HAP-1 (cell line): ENCODE measurements at places on chromosomes 7 and 10.

GRCh38 chr10:115972426-115972825, 300.6 kb downstream of the GFRA1 start:
- DNase-seq, result no peak

DNA sequence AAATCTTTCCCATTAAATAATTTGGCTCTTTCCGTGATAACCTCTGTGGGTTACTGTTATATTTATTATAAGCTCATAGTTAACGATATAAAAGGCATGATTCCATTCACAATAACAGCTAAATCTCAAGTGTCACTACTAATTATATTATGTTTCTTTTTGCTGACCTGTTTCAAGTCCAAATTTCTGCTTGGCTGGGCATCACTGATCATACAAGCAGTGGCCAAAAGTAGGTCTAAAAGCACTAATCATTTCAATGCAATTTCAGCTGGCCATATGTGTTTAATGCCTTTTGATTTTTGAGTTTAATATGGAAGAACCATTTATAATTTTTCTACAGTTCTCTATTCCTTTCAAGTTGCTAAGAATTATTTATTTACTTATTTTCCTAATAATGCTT, 110.7 kb downstream of the SEMA3A start:
- DNase-seq, result no peak

DNA sequence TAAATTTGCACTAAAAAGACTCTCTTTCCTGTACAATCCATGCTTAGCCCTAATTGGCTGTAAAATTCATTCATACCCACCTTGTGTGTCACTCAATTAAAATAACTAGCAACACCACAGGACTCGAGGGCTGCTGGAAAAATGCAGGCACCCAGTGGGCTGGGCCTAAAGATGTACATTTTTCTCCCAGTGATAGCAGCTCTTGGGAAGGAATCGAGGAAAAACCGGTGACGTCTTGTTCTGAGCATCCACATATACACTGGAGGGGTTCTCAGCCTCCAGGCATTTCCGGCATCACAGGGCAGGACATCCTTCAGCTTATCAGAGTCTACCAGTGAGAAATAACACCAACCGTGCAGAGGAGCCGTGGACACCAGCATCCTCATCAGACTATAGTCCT, 85.8 kb upstream of the PITRM1 start:
- no peak for DNase-seq

- DNase-seq, result no peak
These were observed 10.1 kb upstream of the CUZD1 start for GRCh38 chr10:122855745-122856144.

- no peak for DNase-seq
These were observed 9.3 kb upstream of the UNCX start for GRCh38 chr7:1223196-1223981.

- DNase-seq, result no peak
These were observed 14.4 kb upstream of the MYL7 start for GRCh38 chr7:44155191-44156185.

- no peak for DNase-seq
These were observed 129.8 kb upstream of the RSU1 start for GRCh38 chr10:16947069-16947468.

GRCh38 chr10:5606864-5607263, 59.5 kb downstream of the ASB13 start:
- DNase-seq, result no peak

GRCh38 chr7:106778656-106779250, 86.3 kb upstream of the PIK3CG start:
- no peak for DNase-seq

GRCh38 chr7:101644879-101645278, 15.8 kb upstream of the MYL10 start:
- no peak for DNase-seq

DNA sequence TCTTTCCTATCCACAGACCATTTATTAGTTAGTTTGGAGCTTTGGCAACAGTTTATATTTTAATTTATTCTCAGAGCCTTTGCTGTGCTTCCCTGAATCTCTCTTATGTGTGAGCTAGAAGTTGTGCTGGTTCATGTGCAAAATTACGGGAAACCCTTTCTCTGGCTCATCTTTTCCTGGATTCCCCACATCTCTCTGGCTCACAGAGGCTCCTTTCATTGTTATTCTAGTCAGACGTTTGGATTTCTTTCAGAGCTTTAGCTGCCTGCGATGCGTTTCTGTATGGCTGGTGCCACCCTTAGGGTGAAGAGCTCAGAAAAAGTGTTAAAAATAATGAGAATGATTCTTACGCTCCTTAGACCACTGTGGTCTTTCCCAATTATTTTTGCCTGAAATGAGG, 53.3 kb downstream of the TPST1 start:
- DNase-seq, result peak; percentile 26

GRCh38 chr10:42934351-42934811, 142.5 kb upstream of the RET start:
- DNase-seq, result no peak

DNA sequence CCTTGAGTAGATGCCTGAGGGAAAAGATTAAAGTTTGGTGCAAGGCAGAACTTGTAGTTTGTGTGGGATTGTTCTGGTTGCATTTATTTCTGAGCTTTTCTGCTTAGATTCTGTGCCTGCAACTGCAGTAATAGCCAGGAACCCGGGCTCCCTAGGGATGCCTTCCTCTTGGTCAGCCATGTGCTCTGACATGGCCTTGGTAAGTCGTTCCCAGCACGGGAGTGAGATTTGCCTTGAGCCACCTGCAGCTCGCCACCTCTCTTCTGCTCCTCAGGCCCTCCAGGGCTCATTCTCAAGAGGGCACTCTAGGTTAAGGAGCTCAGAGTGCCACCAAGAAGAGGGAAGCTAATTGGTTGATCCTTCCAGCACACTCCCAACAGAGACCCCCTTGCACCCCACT, 350.6 kb upstream of the MKI67 start:
- no peak for DNase-seq

GRCh38 chr7:15947754-15948153, 261.3 kb upstream of the MEOX2 start:
- DNase-seq, result no peak

- no peak for DNase-seq
These were observed 283.7 kb upstream of the SMIM30 start for GRCh38 chr7:113402005-113402404.

DNA sequence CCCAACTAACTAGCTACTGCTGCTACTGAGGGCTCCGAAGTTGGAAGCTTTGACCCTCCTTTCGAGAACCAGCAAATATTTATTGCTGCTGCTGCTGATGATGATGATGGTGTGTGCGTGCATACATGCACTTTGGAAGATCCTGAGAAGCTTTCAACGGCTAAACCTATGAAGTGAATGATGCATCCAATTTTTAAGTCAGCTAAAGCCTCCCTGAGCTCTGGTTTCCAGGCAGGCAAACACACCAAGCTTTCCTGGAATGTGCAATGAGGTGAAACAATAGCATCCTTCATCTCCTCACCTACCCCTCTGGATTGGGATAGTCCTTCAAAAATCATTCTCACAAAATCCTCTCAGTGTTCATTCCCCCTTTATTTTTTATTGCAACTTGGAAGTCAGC, 13.9 kb downstream of the MACC1 start:
- no peak for DNase-seq

- DNase-seq, result no peak
These were observed 72.6 kb downstream of the COBL start for GRCh38 chr7:51244053-51244452.

- no peak for DNase-seq
These were observed 158.2 kb downstream of the SPAG6 start for GRCh38 chr10:22503315-22504088.

DNA sequence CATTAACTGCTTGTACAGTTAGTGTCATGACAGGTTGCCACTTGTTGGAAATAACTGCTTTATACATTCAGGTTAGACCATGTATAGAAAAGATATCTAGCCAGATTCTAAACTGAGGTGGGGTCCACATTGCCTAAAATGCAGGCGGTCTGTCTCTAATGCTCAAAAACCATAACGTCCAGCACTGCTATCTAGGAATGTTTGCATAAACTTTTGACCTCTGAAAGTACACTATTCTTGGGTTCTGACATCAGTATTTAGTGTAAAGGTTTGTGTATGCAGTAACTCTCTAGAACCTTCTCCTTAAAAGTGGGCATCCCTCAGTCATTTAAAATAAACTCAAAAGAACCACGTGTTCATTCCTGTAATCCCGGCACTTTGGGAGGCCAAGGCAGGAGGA, 10.3 kb upstream of the FAM171A1 start:
- no peak for DNase-seq

DNA sequence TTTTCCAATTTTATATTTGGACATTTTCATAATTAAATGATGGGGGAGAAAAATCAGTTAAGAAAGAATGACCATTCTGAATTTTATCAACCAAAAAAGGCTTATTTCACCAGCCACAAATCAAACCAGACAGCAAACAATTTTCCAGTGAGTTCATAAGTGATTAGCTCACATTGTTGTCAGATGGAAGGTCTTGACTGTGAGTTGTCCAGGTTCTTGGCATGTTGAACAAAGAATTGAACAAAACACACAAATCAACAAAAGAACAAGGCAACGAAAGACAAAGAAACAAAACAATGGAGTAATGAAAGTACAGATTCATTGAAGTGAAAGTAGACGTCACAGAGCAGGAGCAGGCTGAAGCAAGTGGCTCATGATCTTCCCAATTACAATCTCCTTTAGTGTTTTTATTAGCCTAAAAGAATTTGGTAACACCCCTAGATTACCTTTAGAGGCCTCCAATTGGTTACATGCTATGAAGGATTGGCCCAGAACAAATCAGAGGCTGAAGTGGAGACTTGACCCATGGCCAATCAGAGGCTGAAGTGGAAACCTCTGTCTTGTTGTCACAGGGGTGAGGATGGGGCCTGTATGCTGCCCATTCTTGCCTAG, 248.7 kb downstream of the NEBL start:
- DNase-seq, result no peak

GRCh38 chr10:30384701-30385201, 35.7 kb upstream of the MTPAP start:
- DNase-seq, result no peak

GRCh38 chr10:35135861-35136260, 9.2 kb downstream of the CREM start:
- DNase-seq, result no peak

GRCh38 chr7:43314379-43315158, 202.1 kb downstream of the HECW1 start:
- DNase-seq, result no peak

DNA sequence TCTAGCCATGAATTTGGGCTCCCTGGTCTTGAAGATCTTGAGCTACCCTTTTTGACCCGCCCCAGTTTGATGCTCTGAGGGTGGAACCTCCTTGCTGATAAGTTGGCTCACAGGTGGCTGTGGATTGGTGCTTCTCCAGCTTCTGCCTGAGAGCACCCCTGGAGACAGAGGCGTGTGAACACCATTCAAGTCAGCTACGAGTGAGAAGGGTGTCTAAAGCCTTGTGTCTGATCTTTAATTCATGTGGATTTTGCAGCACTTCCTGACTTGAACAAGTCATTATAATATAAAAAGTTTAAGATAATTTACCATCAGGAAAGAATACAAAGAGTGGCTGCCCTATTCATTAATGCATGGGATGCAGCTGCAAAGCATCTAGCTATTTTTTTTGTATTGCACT, 37.7 kb upstream of the GOLGA7B start:
- no peak for DNase-seq

- DNase-seq, result no peak
These were observed 94.7 kb upstream of the PDCD4 start for GRCh38 chr10:110777017-110777416.

GRCh38 chr10:98172495-98172894, 38.0 kb downstream of the R3HCC1L start:
- no peak for DNase-seq

DNA sequence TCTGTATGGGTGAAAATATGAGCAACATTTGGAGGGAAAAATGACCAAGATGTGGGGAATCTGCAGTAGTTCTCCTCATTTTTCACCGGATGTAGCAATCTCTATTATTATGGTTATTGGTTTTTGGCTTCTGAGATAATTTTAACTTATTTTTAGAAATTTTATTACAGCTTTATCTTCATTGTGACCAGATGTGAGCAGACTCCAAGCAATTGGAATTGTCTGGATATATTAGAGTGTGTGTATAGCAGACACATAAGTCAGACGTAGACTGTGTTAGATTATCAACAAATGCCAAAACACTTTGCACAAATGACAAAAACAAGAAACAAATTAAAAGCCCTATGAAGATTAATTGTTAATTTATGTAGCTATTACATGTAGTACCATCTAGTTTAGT, 249.1 kb downstream of the DNAJB9 start:
- no peak for DNase-seq

GRCh38 chr7:101717628-101718357, 88.7 kb upstream of the MYL10 start:
- no peak for DNase-seq
